ENCODE measurements at places on chromosomes 2 and 18. TPM values are rescaled to one million over a fixed set of nuclear protein-coding genes. Genes with fewer than 3 reads are reported as not detected.

The TXNDC2 gene
- total RNA-seq, result not detected

The XDH gene
- not detected for total RNA-seq

The ICOS gene
- 80.0 TPM for total RNA-seq

The NOSTRIN gene
- not detected for total RNA-seq

The PCARE gene
- total RNA-seq, result not detected

The TEKT4 gene
- total RNA-seq, result not detected

The CHRNG gene
- total RNA-seq, result not detected

The SLC35G4 gene
- not detected for total RNA-seq

The TSPYL6 gene
- not detected for total RNA-seq

The ARHGEF4 gene
- 0.80 TPM for total RNA-seq

The RSAD2 gene
- 0.17 TPM for total RNA-seq

The CKAP2L gene
- 23.0 TPM for total RNA-seq

The GKN1 gene
- total RNA-seq, result not detected

The APLF gene
- 2.8 TPM for total RNA-seq

The PRPF40A gene
- 140 TPM for total RNA-seq

The PROKR1 gene
- total RNA-seq, result 0.13 TPM

The CXCR4 gene
- total RNA-seq, result 81.0 TPM

The RESP18 gene
- not detected for total RNA-seq

The ALPI gene
- total RNA-seq, result not detected

The USP14 gene
- 110 TPM for total RNA-seq

The ABCB11 gene
- total RNA-seq, result not detected

The CYP26B1 gene
- not detected for total RNA-seq

The GRB14 gene
- total RNA-seq, result not detected

The VIT gene
- not detected for total RNA-seq

The EFR3B gene
- total RNA-seq, result 0.25 TPM

The KCMF1 gene
- 96.3 TPM for total RNA-seq

The XIRP2 gene
- total RNA-seq, result not detected

The GGCX gene
- 23.2 TPM for total RNA-seq

The SCYGR2 gene
- not detected for total RNA-seq

The RIT2 gene
- total RNA-seq, result not detected

The FMNL2 gene
- 0.57 TPM for total RNA-seq

The B3GNT7 gene
- 0.27 TPM for total RNA-seq

Measured in activated CD8-positive, alpha-beta memory T cell treated with anti-CD3 and anti-CD28 coated beads for 36 hours (primary cell).